Thoracic aorta (tissue), 2 donors: ENCODE measurements at places on chromosomes 6 and 20. TPM values are rescaled to one million over a fixed set of nuclear protein-coding genes. Genes with fewer than 3 reads are reported as not detected.

The DYNLT2 gene
- 0.95 TPM for total RNA-seq

The FHL5 gene
- 98.8 TPM for total RNA-seq

- DNase-seq = no peak
Observed at GRCh38 chr6:141492521-141493284, 640.0 kb upstream of the GJE1 start.

DNA sequence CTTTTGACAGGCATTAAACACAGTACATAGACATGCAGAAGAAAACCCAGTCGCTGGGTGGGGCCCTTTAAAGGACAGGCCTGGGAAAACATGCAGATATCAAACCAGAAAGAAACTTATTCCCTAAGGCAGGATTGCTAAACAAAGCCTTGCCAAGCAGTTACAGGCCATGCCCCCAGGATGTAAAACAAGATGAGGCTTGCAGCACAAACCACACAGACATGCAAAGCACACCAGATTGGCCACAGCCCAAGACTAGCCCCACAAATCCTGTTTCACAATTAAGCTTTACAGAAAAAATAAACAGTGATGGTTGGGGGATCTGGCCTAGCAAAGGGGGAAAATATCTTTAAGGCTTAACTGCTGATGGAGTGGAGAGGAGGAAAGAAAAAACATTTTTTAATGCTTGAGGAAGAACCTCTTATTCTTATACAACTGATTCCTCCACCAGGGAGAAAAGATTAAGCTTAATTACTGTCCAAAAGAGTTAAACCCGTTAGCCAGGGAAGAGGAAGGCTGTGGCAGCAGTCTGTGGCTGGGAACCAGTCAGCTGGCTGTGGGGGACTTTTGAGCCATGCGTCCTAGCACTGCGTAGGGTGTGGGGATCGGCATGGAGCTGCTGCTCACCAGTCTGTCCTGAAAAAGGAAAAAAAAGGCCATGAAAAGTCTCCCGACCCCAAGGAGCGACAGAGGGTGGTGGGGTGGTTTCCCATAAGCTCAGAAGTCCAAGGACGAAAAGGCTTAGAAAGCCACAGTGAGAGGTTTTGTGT is 28.4 kb downstream of the COL19A1 start:
- DNase-seq = no peak

DNA sequence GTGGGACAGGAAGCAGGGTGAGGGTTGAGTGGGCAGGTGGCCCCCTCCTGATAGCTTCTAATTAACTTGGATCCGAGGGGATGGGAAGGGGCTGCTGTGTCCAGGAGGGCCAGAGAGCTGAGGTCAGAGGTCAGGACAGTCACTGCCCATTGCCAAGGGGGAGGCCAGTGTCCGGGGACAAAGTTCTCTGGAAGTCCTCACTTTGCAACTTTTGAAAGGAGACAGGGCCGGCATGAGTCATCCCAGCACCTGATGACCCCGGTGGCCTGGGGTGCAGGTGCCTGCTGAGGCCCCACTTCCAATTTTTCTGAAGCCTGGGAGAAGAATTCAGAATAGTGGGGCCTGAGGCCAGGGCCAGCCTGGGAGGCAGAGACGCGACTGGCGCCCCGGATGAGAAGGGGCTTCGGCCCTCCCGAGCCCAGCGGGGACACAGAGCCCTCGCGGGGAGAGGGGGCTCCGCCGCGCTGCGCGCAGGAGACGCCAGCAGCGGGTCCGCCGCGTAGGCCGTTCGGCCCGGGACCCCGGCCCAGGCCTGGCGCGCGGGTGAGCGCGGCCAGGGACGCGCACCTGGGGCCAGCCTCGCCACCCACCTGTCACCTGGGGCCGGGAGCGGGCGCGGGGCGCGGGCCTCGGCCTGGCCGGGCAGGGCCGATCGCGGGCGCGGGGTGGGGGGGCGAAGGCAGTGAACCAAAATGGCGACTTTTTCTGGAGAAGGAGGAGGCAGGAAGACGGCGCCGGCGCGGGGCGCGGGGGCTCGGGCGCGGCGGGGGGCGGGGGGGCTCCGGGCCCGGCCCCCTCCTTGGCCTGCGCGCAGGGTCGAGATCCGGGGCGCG is 586 bp downstream of the ZNF512B start:
- no peak for DNase-seq

GRCh38 chr6:163729127-163729872 is 314.8 kb downstream of the QKI start:
- DNase-seq = no peak

- DNase-seq = no peak
Observed at GRCh38 chr6:6683969-6684833, 95.7 kb downstream of the LY86 start.
